Activated CD8-positive, alpha-beta memory T cell treated with anti-CD3 and anti-CD28 coated beads for 1 hour (primary cell): ENCODE measurements at places on chromosomes 7 and 10.

DNA sequence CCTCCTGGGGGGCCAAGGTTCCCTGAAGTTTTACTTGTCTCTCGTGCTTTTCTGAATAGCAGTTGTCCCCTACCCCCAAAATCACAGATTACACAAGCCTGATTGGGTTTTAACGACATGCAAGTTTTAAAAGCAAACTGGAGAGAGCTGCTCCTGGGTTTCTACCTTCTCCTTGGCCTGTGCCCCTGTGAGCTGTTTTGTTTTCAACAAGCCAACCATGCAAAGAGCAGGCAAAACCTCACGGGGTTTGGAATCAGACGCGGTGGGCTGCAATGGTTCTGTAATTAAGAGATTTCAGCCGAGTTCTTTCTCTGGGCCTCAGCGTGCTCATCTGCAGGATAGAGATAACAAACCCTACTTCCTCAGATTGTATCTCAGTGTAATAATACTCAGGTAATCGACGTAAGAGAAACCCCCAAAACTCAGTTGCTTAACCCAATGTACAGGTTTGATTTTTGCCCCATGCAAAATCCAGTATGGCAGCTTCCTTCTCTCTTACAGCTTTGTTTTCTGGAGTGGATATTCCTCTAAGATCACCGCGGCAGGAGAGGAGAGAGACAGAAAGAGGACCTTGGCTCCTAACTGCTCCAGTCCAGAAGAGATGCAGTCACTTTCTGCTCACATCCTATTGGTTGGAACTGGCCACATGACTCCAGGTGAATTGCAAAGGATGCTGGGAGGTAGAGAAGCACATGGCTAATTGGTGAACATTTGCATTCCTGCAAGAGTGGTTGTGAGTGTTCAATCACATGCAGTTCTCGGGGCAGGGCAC is 42.0 kb downstream of the MYL10 start:
- DNase-seq: no peak

- no peak for DNase-seq
Observed at GRCh38 chr7:116588225-116588624, 63.4 kb downstream of the CAV1 start.

- no peak for DNase-seq
Observed at GRCh38 chr10:12287772-12288171, 61.6 kb upstream of the CAMK1D start.

DNA sequence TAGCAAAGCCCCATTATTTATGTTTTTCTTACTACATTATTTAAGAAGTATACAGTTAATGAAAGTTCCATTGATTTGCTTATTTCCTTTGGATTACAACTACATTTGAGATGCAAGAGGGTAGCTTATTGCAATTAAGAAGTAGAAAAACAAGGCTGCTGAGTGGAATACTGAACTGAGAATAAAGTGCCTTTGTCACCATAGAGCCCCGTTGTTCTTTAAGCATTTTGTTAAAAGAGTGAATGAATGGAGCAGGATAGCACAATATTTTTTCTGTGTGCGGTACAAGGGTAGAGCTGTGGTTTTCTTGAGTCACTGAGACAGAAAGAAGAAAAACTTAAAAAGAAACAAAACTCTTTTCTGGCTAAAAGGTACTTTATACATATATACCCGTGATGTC is 45.6 kb downstream of the ZNF277 start:
- DNase-seq: no peak

DNA sequence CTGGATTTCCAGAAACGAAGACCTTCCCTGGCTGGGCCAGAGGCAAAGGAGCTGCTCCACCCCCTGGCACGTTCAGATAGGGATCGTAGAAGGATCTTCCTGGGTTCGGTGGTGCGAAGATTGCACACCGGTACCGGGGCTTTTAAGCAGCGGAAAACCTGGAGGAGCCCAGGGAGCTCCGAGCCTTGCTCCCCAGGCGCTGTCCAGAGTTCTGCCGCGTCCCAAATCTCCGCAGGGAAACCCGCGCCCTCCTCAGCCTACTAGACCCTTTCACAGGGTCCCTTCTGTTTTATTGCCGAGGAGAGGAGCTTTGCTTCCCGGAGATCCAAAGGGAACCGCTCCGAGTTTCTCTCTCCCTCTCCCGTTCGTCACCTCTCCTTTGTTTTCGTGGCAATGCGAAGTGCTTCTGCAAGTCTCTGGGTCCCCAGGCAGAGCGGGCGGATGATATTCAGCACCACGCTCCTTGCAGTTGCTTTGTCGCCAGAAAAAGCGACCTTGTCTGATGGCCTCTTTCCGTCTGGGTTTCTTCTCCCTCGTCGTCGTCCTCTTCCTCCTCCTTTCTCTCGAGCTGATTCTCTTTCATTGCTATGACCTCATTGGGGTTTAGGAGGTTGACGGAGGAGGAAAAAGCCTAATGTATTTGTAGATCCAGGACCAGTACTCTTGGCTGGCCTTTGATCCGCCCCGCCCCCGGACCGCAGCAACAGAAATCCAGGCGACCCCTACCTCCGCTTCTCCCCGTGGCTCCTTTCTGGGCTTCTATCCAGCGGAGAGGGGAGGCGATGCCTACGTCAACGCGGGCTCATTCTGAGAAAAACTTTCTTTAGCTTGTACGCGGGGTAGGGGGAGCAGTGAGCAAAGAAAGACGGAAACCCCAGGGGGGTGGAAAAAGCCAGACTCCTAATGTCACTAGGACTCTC is at the start of gene TMEM196:
TMEM196 (minus strand) TSS at position 777 of the 920 bp plus-strand sequence. CDS start 921 bp downstream, outside the sequence.
- DNase-seq: no peak

GRCh38 chr7:50272808-50273207 is 31.7 kb upstream of the IKZF1 start:
- no peak for DNase-seq
